ENCODE measurements at places on chromosomes 1 and 21.
A peak's percentile ranks its signal among the peaks of the same experiment; 100 is the strongest.

DNA sequence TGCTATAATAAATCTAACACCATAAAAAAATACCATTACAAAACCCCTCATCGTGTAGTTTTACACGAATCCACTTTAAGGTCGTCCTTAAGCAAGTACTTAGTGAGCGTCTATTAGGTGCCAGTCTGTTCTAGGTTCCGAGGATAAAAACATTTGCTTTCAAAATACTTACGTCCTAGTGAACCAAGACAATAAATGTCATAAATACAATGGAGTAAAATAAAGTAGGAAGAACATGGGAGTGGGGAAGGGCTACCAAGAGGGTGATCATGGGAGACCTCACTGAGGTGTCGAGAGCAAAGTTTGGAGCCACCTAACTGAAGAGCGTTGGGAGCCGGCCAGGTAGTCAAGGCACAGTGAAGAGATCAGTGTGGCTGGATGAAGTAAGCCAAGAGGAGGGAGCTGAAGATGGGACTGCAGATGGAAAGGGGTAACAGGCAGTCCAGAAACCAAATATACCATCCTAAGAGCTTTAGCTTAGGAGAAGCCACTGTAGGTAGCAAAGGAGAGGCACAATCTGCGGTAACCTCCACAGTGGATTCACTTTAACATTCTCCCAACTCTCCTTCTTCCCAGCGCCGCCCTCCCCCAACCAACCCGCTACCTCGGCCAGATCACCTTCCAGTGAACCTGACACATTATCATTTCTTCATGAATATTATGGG, 684 bp downstream of the LTN1 start:
- no peak for DNase-seq

DNA sequence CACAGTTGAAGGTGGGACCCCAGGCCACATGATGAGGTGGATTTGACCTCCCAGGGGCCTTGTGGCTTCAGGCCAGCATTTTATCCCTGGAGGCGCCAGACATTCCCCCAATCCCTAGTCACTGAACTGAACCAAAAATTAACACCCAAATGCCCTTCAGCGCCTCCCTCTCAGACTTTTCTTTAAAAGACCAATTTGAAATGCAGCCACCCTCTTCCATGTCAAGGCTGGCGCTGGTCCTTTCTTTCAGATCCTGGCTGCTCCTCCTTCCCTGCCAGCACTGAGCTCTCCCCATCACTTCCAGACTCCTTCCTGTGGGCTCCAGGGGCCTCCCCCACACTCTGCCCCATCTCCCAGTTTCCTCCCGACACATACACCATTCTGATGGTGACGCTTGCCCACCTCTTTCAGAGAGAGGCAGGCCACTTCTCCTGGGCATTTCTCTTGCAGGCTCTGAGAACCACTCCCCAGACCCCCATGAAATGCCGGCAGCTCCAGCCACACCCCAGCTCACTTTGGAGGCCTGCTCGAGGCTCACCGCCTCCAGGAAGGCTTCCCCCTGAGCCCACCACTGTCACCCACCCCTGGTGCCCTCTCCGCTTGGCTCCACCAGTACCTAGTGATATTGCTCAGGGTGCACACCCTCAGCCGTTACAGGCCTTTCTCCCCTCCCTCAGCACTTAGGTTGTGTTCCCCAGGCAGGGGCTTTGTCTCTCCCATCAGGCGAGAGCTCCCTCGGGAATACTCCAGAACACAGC, 27.0 kb downstream of the NAV1 start:
- DNase-seq, result no peak

- DNase-seq, result peak; percentile 45
Measured at GRCh38 chr1:19680644-19681043, 16.0 kb downstream of the HTR6 start.

DNA sequence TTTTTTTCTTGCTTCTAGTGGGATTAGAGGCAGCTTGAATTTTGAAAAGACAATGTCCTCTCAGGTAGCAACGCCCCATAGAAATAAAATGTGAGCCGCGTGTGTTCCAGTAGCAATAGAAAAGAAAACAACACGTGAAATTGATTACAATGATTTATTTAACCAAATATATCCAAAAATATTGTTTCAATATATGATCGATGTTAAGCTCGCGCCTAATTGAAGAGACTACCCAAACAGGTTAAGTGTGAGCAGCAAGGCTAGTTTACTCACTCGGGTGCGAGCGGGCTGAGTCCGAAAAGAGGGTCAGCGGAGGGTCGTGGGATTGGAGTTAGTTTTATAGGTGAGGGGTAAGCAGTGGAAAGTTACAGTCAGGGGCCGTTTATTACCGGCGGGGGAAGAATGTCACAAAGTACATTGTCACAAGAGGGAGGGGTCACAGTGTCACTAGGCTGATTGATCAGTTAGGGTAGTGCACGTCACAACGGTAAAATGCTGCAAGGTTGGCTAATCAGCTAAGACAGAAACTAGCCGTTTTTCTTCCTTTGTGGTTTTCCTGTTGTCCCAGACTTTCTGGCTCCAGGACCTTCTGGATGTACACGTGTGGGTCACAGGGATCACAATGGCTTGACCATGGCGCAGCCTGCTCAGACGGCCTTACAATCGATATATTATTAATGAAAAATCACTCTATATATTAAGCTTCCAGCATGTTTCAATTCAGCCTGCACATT, 697 bp upstream of the ZNF670 start:
- peak; percentile 47 for DNase-seq

DNA sequence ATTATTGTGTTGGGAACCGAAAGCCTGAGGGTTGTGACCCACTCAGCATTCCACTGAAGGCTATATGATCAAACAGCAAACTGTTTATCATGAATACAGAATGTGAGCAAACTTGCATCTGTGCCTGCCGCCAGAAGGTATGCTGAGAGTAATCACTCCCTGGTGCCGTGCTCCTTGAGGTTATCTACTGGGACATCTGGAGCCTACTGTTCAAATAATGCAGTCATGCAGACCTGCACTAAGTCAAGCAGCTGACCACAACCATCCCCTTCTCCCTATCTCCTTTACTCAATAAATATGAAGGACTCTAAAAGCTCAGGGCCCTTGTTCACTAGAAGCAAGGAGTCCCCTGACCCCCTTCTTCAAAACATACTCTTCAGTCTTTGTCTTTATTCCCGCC, 13.5 kb downstream of the GSTM5 start:
- DNase-seq, result no peak

GRCh38 chr1:98103617-98104285, 182.9 kb upstream of the DPYD start:
- DNase-seq, result peak; percentile 20

DNA sequence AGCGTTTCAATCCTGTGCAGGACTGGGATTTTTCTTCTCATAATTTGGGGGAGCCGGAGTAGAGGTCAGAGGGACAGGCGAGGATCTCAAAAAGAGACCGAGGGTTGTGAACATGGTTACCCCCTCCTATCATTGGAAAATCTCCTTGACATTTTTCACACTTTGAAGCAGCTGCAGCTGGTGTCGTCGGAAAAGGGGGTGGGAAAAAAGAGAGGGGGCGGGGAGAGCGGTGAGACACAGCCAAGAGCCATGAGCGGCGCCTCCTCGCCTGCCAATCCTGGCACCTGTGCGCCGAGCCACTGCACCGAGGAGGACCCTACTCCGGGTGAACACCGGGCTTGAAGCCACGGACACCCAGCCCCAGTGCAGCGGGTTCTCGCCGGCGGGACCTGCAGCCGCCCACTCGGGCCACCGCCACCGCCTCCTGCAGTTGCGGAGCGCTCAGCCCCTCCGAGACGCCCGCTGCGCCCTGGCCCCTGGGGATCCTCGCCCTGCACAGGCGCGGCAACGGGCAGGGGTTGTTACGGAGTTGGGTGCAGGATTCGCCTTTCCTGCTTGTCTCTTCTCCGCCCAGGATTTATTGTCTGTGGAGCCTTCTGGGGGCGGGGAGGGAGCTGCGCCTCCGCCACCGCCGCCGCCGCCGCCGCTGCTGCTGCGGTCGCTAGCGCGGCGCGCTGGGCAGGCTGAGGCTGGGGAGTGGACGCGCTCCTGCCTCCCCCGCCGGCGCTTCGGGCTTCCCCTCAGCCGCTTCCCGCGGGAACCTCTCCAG, at the start of gene LRRC7:
Gene LRRC7 (plus strand): TSS at position 271 of the 769 bp plus-strand sequence. CDS start 718 bp downstream, outside the sequence.
- peak; percentile 61 for DNase-seq

DNA sequence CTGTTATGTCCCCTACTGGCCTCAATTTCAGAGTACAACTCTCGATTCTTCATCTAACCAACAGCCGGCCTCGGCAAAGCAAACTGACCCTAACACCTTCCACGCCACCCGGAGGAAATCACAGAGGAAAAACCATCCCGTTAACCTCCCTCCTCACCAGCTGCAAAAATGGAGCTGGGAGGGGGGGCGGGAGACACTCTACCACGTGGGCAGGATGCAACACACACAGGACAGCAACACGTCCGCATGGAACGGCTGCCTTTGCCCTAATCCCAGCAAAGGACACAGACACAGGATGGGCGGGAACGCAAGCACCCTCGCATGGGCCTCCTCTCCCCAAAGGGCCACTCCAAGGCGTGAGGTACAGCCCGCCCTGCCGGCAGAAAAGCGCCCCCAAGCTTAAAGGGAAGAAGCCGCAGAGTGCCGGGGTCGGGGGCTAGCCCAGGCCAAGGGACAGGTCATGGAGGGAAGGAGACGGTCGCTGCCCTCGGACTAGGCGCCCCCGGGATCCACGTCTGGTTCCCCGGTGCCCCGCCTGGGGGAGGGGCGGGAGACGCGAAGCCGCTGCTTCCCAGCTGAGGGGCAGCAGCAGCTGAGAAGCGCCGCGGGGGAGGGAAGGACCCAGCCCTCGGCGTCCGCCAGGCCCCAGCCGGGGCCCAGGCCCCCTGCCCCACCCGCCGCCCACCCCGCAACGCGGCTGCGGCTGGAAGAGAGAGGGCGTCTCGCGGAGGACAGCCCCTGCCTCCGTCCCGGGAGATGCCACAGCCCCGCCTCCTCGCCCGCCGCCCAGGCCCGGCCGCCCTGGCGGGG, 590 bp downstream of the FOXJ3 start:
- DNase-seq, result peak; percentile 65

DNA sequence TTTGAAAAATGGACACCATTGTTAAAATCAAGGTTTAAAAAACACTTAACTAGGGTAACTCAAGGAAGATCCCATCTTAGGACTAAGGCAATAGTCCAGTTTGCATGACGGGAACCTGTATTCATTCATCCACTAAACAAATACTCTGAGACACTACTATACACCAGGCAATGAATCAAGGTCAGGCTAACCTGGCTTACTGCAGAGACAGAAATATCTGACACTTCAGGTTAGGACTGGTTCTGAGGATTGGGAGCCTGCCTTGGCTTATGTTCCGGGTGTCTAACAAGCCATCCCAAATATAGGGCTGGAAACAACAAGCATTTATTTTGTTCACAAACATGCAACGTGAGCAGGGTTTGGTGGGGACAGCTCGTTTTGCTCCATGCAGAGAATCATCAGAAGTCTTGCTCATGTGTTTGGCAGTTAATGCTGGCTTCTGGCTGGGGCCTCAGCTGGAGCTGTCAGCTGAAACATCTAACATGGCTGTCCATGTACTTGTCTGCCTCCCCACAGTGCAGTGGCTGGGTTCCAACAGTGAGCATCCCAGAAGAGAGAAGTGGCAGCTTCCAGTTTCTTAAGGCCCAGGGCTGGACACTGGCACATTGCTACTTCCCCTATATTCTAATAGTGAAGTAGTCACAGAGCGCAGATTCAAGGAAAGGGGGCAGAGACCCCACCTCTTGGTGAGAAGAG, 37.0 kb upstream of the CAMK1G start:
- no peak for DNase-seq

- DNase-seq, result no peak
Measured at GRCh38 chr1:214234635-214235025, 46.3 kb upstream of the SMYD2 start.

GRCh38 chr1:172818841-172819527, 160.1 kb downstream of the FASLG start:
- no peak for DNase-seq

DNA sequence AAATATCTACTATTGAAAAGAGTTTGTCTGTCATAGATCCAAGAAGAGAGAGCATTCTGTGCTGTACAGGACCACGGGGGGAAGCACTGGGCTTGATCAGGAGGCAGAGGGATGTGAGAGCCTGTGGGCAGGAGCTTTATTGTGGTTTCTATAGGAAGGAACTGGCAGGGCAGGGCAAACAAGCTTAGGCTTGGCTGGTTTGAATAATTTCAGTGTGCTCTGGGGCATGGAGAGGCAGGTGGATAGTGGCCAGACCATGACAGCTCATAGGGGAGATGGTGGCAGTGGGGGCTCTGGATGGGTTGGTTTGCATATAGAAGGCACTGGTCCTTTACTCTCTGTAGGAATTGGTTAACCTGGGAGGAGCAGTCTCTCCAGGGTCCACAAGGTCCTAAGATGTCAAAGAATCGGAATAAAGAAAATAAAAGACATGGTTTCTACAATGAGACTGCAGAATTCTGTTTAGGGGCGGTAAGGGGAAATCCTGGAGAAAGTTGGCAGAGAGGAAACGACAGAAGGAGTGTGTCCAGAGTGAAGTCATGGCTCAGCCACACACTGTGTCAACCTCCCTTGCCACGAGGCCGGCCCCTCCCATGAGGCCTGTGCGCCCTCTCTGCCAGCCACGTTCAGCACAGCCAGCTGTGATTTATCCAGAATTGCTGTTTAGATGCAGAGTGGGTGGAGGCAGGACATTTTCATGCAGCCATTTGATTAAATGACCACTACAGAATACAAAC, 81.7 kb upstream of the PGBD5 start:
- DNase-seq, result no peak

GRCh38 chr1:41559331-41559730, 74.8 kb upstream of the EDN2 start:
- no peak for DNase-seq

DNA sequence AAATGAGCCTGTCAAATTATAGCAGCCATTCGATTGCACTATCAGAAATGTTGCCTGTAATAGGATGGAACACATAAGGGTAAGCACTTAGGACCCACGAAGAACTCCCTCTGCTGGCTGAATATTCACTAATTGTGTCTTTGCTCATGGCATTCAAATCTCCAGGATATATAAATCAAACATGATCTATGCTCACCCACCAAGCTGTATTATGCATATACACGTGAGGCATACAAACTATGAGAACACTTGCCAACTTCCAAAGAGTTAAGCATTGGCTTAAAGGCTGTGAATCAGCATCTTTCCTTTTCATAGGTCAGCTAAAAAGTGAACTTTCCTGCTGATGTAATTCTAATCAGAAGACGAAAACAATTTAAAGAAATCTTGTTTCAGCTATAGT, 34.5 kb downstream of the TMPRSS15 start:
- DNase-seq, result peak; percentile 54

GRCh38 chr1:207848234-207848633, 62.7 kb downstream of the CD34 start:
- no peak for DNase-seq

DNA sequence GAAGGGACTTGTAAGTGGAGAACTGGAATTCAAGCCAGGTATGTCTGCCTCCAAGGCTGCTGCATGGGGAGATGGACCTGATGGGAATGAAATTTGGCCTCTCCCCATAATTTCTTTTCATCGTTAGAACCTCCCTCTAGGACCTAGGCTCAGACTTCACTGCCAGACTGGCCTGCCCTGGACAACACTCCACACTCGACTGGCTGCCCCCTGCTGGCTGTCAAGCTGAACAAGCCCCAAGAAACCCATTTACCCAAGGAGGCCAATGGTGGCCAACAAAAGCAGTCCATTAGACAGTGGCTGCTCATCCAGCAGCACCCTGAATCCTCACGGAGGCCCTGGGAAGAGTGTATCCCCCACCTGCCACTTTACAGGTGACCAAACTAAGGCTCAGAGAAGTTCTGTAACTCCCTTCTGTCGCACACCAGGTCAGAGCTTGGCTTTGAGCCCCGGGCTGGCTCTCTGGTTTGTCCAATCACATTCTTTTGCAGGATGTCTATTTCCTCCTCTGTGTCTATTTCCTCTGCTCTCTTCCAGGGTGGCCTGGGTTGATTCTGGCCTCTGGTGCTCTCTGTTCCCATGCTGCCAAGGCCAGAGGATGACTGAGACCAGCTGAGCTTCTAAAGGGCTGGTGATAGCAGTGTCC, 3.8 kb downstream of the RNF186 start:
- peak; percentile 80 for DNase-seq
